AG09319 (cell line): ENCODE measurements at places on chromosomes 11 and 22.
A peak's percentile ranks its signal among the peaks of the same experiment; 100 is the strongest.

- DNase-seq, result no peak
Observed at GRCh38 chr11:74902342-74902741, 46.5 kb downstream of the XRRA1 start.

- no peak for DNase-seq
Observed at GRCh38 chr22:38139901-38140300, 29.4 kb upstream of the BAIAP2L2 start.

- no peak for DNase-seq
Observed at GRCh38 chr11:20489948-20490347, 102.4 kb downstream of the PRMT3 start.

DNA sequence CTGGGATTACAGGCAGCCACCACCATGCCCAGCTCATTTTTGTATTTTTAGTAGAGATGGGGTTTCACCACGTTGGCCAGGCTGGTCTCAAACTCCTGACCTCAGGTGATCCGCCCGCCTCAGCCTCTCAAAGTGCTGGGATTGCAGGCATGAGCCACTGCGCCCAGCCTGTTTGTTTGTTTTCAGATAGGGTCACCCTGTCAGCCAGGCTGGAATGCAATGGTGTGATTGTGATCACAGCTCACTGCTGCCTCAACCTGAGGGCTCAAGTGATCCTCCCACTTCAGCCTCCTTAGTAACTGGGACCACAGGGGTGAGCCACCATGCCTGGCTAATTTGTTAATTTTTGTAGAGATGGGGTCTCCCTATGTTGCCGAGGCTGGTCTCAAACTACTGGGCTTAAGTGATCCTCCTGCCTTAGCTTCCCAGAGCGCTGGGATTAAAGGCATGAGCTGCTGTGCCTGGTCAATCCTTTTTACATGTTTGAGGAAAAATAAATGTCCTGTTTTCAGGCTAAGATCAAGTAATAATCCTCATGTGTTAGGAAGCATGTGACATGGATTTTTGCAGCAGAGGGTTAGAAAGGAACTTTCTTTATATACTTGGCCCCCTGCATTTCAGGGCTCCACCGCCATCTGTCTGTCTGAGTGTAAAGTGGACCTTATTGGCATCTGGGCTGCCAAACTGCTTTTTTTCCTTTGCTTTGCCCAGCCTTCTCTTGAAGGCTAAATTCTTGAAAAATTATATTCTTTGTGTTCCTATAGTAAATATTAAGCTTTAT lies 4.8 kb upstream of the SLC3A2 start:
- DNase-seq, result no peak

- no peak for DNase-seq
Observed at GRCh38 chr11:62857541-62857982, 18.2 kb upstream of the WDR74 start.

- no peak for DNase-seq
Observed at GRCh38 chr11:2708757-2709281, 9.0 kb upstream of the KCNQ1OT1 start.

DNA sequence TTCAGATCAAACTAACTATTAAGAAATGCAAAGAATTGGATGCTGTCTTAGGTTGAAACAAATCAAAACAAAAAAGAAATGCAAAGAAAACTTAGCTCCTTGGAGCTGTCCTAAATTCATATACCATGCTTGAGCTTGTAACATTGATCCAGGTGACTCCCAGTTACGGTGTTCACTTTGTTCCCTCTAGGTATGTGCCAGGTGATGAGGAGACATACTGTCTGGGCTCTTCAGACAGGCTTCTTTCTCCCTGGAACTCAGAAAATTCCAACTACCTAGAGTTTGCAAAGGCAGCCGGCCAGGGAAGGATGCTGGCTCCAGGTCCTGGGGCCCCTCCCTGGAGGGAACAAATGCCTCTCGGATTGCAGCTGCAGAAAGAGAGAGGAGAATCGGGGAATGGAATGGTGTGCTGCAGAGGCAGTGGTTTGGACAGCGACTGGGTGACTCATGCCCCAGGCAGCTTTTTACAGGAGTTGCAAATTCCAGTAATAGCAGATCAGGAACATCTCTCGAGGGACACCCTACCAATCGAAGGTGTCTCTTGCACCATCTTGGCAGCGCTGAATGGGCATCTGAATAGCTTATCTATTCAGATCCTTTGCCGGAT lies 12.3 kb upstream of the ASPHD2 start:
- no peak for DNase-seq

DNA sequence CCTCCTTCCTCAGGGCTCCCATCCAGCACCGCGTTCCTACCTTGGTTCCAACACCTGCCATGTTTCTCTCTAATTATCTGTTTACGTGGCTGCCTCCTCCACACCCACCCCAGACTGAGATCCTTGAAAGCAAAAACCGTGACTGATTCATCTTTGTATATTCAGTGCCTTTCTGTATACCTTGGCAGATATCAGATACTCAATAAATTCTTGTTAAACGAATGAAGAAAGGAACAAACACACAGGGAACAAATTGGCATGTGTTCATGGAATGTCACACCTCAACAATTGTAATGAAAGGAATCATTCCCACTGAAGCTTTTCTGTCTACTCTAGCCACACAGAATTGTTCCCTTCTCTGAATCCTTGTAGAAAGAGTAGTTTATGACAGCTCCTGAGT lies 20.4 kb upstream of the LRRC55 start:
- DNase-seq, result no peak

DNA sequence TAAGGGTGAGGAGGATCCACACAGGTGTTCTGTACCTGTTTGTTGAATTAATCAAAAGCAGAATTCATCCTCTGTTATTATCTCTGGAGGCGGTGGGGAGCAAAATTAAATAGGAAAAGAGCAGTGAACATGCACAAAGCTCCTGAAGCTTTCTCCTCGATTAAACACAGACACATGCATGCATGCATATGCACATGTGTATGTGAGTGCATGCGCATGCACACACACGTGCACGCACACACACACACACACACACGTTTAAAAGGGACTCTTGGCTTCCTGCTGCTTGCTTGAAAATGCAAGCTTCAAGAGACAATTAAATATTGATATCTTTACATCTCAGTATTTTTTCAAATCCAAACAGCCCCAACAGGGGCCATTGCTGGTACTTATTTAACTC lies 462.1 kb downstream of the BUD13 start:
- no peak for DNase-seq

DNA sequence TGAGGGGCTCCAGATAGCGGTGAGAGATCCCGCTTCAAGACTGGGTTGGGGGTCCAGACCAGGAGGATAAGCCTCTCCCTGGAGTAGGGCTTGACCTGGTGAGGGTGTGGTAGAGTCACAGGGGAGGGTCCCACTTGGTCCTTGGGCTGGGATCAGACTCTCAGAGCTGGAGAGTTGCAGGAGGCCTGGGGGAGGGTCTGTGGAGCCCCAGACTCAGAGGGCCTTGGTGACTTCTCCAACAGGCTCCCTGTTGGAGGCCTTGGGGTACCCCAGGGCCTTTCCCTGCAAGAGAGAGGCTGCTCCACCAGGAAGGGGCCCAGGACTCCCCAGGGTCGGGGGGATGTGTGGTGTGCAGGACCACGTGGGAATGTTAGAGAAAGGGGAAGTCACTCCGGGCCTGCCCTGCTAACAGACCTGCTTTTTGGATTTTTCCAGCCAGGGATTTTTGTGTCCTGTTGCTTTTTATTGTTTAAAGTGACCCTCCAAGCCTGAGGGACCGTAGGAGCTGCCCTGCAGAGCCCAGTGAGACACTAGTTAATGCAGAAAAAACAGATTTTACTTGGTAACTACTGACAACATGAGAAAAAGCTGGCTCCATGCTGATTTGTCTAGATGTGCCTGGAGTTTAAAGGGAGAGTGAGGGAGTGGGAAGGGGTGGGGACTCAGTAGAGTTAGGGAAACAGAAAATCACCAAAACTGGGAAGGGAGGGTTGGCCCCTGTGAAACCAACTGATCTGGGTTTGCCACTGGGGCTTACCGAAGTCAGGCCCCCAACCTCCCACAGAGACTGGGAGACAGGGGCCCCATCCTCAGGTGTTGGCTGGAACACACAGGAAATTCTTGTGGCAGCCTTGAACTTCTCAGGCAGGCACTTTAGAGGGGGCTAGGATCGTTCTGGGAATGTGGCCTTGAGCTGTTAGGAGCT lies 801 bp upstream of the TXNRD2 start:
- DNase-seq, result no peak

DNA sequence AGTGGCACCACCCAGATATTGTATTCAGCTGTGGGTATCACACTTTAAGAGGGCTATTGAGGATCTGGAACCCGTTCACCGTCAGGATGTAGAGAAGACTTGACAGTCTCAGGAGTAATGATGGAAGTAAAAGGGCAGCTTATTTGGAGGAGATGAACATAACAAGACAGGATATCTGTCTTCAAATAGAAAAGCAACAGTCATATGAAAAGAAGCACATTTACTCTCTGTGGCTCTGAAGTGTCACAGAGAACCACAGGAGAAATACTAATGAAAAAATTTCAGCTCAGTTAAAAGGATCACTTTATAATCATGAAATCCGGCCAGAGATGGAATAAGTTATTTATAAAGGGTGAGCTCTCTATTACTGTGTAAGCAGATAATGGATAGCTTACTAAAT lies 200.8 kb downstream of the FAM76B start:
- DNase-seq, result no peak

DNA sequence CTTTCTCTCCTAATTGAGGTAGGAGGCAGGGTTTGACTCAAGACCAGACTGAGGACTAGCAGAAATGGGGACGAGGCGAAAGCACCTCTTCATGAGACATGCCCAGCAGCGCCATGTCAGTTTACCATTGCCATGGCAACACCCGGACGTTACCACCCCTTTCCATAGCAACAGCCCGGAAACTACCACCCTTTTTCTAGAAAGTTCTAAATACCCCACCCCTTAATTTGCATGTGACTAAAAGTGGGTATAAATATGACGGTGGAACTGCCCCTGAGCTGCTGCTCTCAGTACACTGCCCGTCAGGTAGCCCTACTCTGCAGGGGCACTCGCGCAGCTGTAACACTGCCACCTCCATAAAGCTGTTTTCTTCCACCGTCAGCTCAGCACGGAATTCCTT lies 5.9 kb upstream of the RAC2 start:
- no peak for DNase-seq

DNA sequence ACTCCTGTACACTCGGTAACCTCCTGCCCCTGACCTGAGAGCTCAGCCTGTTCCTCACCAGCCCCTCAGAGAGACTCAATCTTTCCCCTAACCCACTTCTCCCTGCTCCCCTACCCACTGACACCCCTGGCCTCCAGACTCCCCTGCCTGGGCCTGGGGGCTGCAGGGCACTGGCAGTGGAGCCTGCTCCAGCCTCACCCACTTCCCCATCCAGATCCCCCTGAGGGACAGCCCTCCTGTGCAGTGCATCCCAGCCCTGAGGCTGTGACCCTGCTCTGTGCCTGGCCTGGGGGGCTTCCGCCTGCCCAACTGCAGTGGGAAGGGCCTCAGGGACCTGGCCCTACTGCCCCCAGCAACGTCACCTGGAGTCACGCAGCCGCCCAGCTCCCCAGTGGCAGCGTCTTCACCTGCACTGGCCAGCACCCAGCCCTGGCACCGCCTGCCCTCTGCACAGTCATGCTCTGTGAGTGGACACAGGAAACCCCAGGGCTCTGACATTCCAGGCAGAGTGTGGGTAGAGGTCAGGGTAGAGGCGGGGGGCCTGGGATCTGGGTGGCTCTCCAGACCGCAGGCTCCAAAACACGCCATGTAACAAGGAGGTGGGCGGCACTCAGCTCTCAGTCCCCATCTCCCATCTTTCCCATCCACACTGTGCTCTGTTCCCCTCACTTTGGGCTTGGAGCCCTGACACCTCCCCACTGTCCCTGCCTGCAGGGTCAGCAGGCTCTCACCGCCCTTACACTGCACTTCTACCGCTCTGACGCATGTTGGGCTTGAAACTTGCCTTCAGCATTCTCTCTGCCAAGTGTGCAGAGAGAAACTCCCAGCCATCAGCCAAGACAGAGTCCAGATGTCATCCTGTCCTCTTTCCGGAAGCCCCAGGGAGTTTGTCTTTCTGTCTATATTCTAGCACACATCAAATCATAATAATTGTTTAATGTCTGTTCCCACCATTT lies 5.1 kb downstream of the VSIG10L2 start:
- DNase-seq, result no peak

GRCh38 chr11:95999711-96000406 lies 76.0 kb upstream of the MTMR2 start:
- no peak for DNase-seq

DNA sequence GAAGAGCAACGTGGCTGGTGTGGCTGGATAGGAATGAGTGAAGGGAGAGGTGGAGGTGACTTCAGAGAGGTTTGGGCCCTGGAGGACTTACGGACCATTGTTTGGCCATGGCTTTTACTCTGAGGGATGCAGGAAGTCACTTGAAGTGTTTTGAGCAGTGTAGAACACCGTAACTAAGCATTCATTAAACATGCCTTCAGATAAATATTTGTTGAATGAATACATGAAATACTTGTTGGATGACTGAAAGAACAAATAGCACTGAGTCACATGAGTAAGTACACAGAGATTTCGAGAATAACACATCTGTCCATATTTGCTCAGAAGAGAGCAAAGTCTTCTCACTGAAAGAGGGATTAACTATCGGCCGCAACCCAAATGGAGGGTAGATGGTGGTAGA lies 182.7 kb upstream of the SNX19 start:
- DNase-seq, result no peak

GRCh38 chr22:28231441-28231840 lies 312.4 kb upstream of the PITPNB start:
- DNase-seq, result no peak

DNA sequence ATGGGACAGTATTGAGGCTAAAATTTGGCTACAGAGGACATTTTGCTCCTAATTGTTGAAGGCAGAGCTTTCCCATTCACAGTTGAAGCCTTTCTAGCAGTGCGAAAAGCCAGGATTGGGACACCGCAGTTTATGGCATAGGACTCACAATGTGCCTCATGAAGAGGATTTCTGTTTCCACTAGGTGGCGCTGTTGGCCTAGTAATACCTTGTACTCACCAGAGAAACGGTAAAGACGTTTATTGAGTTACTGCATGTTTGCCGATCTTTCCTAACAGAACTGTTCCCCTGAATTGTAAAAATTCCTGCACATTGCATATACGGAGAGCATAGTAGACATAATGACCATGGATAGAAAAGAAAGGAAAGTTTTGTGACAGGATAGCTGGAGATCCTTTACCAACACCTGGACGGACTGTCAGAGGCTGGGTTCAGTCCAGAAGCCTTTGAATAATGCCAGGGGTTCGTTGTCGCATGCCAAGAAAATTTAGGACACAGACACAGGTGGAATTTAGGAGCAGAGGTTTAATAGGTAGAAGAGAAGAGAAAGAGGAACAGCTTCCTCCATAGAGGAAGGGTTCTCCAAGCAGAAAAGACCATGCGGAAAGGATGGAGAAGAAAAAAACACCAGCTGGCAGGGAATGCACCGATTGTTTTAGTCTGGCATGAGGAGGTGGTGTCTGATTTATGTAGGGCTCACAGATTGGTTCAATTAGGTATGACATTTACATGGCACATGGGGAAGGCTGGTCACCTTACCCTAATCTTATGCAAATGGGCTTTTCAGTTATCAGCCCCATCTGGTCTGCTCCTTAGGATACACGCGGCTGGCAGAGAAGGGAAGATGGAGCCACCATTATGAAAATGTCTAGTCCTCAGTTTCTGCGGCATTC lies 10.8 kb upstream of the OR51D1 start:
- peak; percentile 23 for DNase-seq
